ENCODE measurements at places on chromosomes 11 and 22.

- no peak for DNase-seq
These were observed 1.5 kb downstream of the BEST1 start for GRCh38 chr11:61951484-61952135.

- peak; percentile 49 for DNase-seq
These were observed 11.0 kb upstream of the MS4A6A start for GRCh38 chr11:60193687-60194433.

- DNase-seq, result no peak
These were observed 16.0 kb upstream of the TMPRSS13 start for GRCh38 chr11:117945047-117945810.

DNA sequence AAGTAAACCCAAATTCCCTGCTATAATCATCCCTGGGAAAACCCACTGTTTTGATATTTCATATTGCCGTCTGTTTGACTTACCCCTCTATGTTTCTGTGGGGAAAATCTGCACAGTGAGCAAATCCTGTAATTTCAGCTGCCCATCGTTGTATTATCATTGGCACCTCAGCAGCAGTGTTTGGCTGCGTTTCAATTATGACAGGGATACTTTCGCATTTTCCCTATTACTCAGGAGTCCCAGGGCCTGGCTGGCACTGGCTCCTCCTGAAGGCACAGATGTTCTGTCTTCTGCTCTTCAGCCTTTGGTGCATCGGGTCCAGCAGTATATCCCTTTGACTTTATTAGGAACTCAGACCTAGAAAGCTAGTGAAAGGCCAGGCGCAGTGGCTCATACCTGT lies 12.2 kb upstream of the MMP12 start:
- DNase-seq, result no peak

GRCh38 chr11:106745941-106746340 lies 272.3 kb downstream of the GUCY1A2 start:
- DNase-seq, result no peak

DNA sequence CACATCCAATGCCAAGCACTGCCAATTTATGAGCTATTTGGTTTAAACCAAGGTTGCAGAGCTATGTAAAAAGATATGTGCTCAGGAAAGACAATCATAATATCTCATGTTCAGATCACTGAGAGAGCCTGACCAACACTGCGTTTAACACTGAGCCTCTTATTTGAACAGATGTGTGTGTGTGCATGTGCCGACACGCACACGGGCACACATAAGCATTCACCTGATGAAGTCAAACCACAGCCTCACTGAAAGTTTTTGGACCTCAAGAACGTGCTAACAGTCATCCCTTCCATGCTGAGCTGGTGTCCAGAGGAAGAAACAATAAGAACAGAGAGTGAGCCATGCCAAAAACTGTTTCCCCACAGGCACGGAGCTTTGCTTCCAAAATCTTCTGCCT lies 23.4 kb downstream of the HPS4 start:
- no peak for DNase-seq

DNA sequence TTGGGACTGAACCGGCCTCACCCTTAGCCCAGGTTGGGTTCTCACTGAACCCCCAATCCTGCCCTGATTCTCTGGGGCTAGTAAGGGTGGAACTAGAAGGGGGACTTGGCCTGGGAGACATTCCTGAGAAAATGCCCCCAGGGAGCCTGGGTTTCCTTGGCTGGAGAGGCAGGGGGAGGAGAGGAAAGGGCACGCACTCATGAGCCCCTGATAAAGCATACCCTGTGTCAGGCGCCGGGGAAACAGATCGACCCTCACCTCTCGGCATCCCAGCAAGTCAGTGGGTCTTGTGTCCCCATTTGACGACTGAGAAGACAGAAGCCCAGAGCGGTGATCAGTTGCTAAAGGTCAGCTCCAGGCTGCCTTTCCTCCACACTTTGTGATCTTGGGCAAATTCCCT lies 47.7 kb upstream of the RTL6 start:
- no peak for DNase-seq

- peak; percentile 20 for DNase-seq
These were observed 49.0 kb downstream of the OR4D9 start for GRCh38 chr11:59560290-59560701.

DNA sequence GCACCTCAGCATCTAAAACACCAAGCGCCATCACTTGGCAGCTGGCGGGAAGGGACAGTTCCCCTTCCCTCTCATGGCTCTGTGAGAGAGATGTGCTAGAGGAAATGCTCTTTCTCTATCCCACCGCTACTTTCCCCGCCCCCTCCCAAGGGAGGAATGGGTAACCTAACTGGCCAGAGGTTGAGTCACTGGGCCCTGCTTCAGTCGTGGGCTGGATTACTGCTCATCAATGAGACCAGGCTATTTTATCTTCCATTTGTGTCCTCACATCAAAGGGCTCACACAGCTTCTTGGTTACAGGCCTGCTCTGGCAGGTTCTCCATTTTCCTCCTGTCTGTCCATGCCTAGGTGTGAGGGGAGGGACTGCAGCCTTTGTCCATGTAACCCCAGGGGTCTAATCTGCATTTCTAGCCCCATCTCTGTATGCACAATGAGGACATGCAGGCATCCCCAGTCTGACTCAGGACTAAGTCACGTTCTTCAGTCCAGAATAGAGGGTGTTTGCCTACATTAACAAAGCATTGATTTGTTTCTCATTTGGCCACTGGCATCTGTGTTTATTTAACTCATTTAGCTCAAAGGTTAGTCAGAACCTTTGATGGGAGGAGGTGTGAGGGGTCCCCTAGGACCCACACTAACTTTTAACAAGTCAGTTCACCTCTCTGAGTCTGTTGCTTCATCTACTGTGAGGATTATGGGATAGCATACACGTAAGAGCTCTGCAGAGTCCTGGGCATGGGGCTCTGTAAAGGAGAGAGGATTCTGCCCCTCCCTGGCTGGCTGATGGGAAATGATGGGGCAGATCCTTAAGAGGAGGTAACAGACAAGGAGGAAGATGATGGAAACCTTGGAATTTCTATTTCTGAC lies 99.1 kb downstream of the XRRA1 start:
- no peak for DNase-seq

DNA sequence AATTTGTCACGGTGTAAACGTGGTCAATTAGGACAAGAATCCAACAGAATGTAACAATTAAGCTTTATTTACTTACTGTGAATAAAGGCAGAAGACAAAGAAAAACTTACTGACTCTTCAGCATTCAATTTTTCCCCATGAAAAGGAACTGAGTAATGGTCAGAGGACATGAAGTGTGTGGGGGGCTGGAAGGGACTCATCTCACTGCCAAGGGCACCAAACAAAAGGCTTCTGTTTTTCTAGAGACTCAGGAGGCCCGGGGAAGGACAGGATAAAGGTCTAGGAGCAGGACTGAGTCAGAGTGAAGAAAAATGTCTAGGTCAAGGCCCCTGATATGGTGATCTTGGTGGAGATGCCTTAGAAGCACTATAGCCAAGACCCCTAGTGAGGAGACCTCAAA lies 564.2 kb upstream of the ANO5 start:
- no peak for DNase-seq

DNA sequence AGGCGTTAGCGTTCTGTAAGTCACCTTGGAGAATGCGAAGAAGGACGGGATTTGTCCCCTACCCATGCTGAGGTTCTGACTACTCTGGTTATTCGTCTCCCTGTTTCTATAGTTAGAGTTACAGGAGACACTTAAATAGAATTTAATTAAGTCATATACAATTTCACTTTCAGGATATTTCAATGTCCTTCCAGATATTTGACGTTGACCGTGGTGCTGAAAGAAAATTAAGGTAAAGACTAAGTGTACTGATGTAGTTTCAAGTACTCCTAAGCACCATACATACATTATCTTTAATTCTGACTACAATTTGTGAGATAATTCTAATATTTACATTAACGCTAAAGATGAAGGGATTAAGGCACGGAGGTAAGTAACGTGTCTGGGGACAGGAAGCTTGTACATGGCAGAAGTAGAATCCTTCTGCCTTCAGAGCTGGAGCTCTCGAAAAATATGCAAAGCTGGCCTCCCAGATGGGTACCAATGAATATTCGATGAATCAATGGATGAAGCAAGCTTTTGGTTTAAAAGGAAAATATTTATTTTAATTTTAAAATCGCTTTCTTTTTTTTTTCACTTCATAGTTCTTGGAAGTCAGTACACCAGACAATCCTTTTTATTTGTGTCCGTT lies 539 bp upstream of the SLC36A4 start:
- no peak for DNase-seq

DNA sequence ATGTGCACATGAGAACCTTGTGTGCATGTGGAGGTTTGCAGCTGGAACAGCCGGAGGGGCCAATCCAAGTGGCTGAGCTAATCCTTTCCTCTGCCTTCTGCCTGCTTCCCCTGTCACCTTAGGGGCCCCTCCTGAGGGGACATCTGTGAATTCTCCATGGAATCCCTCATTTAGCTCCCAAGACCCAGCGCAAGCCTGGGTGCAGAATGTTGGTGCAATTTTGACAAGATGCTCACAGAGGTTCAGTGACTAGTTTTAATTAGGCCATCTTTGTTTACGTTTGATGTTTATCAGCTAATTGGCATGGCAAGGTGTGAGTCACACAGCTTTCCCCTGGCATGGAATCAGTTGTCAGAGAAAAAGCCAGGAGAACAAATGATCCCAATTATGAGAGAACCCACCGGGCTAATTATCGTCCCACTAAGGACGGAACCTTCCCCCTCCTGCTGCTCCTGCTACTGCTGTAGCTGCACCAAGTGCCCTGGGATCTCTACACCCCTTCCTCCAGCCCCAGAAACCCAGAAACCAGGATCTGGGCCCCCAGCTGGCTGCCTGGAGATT lies 63.6 kb upstream of the PAX6 start:
- no peak for DNase-seq

GRCh38 chr11:134120921-134121526 lies 52.2 kb downstream of the JAM3 start:
- DNase-seq, result no peak

DNA sequence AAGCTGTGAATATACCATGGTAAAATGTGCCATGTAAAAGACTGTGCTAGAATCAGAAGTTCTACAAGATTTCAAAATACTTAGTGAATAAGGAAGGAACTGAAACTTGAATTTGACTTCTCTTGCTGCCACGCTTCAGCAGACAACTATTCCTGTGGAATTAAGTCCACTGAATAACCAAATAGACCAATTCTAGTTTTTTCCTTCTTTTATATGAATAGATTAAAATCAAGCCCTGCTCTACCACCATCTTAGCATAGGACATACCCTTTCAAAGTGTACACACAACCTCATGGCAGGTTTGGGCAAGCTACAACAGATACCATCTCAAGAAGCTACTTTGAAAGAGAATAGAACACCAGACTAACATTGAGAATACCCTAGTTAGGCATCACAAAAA lies 23.4 kb upstream of the CLNS1A start:
- no peak for DNase-seq

GRCh38 chr11:65906602-65907001 lies 6.4 kb upstream of the FOSL1 start:
- DNase-seq, result no peak

DNA sequence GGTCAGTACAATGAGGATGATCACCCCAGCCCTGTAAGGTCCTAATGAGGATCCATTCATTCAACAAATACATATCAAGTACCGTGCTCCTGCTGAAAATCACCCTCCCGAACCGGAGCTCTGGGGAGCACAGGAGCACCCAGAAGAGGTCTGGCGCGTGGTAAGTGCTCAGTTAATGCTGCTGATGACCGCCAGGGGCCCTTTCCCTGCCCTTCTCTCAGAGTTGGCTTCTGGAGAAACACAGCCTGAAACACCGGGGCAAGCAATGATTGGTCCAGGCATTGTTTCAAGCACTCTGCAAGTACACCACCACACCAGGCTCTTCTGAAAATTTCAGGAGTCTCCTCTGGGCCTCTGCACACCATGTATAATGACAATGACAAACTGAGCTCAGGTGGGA lies 3.8 kb upstream of the CCDC86 start:
- DNase-seq, result no peak

DNA sequence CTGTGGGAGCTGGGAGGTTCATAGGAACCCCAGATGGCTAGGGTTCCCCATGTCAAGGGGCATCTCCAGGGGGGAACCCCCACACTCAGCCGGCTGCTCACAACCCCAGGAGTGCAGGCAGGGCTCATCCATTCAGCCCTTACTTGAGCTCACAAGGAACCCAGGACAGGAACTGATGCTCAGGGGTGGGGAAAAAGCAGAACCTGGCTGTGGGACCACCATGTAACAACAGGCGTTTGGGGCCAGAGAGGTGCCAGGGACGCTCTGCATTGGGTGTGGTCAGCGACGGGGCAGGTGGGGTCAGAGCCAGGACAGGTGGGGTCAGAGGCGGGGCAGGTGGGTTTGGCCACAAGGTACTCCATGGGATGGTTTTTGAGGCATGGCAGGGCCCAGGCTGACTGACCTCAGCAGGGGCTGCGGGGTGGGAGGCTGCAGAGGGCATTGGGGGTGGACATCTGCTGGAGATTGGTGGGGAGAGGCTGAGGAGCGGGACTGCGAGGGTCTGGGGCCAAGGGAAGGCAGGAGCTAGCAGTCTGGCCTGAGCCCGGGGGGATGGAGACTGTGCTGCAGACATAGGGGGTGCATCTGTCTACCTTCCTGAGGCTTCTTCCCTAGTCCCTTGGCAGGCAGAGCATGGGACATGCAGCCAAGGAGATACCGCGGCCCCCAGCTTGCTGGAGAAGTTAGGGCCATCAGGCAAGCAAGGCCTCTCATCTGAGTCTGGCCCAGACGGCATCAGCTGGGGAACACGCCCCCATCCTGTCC lies 34.0 kb upstream of the CARS1 start:
- no peak for DNase-seq

- DNase-seq, result no peak
These were observed 39.8 kb downstream of the IL18BP start for GRCh38 chr11:72038491-72038890.

- DNase-seq, result no peak
These were observed 447.0 kb downstream of the AASDHPPT start for GRCh38 chr11:106524436-106524835.

- no peak for DNase-seq
These were observed 5.6 kb downstream of the MAPK1 start for GRCh38 chr22:21861851-21862250.

GRCh38 chr11:29119707-29120618 lies 896.9 kb downstream of the KCNA4 start:
- no peak for DNase-seq

- no peak for DNase-seq
These were observed 433.2 kb downstream of the MIAT start for GRCh38 chr22:27090611-27091011.

DNA sequence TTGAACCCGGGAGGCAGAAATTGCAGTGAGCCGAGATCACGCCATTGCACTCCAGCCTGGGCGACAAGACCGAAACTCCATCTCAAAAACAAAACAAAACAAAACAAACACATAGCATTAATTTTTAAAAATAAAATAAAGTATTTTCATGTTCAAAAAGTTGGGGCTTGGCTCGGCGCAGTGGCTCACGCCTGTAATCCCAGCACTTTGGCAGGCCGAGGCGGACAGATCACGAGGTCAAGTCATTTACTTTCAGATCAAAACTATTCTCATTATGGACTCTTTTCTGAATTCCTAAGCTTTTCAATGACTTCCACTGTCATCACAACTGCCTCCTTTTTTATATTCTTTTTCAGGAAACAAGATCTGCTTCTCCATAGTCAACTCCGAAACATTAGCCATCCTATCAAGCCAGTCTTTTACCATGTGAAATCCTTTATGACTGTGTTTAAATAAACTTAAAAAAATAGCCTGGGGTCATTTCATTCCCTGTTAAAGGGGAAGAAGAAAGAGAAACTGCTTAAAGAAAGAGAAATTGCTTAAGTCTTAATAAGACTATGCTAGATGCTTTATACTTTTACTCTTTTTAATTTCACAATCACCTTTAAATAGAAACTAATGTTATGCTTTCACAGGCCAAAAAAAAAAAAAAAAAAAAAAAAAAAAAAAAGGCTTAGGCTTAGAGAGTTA lies 13.1 kb upstream of the CHRNA10 start:
- no peak for DNase-seq

Measured in stimulated activated CD8-positive, alpha-beta memory T cell treated with anti-CD3 and anti-CD28 coated beads, Interleukin-2, amount 100 ng/mL, for 48 hours (primary cell).